Foreskin fibroblast (primary cell): ENCODE measurements at places on chromosomes 1 and 21.

GRCh38 chr1:230979952-230980351, 1.1 kb downstream of the ARV1 start:
- DNase-seq: no peak

- no peak for DNase-seq
These were observed 397.9 kb upstream of the TMPRSS15 start for GRCh38 chr21:18801468-18801867.

GRCh38 chr1:87872189-87872588, 543.5 kb downstream of the LMO4 start:
- no peak for DNase-seq

DNA sequence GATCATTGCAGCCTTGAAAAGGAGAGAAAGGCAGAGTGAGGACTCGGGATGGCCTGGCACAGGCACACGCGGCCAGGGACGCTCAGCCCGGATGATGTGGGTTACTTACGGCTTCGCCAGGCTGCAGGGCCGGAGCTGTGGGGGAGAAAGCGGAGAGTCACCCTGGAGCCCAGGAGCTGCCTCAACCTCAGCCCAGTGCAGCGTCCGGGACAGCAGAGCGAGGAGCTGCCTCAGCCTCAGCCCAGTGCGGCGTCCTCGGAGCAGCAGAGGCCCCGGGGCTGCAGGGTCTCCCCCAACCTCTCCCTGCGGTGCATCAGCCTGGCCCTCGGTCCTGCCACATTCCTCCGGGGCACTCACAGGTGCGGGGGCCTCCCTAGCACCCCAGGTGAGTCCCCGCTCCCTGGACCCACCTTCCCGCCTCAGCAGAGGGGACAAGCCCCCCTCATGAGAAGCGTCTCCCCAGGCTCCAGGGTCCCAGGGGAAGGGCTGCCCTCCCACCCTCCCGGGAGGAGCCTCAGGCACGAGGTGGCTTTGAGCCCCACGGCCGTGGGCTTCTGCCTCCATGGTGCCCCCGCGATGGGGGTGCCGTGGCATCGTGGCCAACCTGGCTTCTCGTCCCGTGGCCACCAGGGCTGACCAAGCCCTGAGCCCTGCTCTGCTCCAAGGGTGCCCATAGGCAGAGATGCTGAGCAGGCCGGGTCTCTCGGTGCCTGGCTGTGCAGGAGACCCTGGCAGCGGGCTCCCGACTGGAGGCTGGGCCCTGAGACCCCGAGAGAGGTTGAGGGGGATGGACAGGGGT, 10.5 kb upstream of the RNF223 start:
- no peak for DNase-seq

GRCh38 chr1:149979245-149979971, 31.1 kb downstream of the OTUD7B start:
- DNase-seq: no peak

DNA sequence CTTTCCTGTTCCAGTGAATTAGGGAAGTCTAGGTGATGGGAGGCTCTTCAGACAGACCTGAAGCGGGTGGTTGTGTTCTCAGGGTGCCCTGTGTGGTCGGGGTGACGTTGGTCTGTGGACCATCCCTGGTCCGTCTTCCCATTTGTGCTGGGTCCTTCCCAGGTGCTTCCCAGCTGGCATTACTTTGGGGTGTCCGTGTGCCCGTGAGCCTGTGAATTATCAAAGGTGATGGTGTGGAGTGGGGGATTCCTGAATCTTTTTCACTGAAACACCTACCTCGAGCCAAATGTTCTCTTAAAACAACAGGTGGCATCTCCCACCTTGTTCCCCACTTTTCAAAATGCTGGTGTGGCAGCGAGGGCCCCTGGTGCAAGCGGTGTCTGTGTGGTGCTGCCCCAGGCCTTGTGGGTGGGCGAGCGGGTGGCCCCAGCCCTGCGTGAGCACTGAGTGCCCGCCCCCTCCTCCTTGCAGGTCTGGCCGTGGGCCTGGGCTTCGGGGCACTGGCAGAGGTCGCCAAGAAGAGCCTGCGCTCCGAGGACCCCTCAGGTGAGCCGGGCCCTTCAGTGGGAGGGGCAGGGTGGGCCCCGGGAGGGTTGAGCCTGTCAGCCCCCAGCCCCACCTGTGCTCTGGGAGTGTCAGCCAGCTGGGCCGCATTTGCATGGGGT, 37.0 kb downstream of the COQ8A start:
- DNase-seq: no peak

GRCh38 chr1:221308534-221309511, 429.6 kb downstream of the HLX start:
- no peak for DNase-seq

GRCh38 chr1:245209658-245210435, 55.1 kb downstream of the KIF26B start:
- no peak for DNase-seq

- DNase-seq: peak; percentile 31
These were observed 1.1 kb downstream of the GFI1 start for GRCh38 chr1:92485381-92486250.

GRCh38 chr1:216824511-216824910, 101.3 kb upstream of the ESRRG start:
- DNase-seq: peak; percentile 10

GRCh38 chr1:112579801-112580510, 39.0 kb downstream of the ST7L start:
- DNase-seq: no peak

DNA sequence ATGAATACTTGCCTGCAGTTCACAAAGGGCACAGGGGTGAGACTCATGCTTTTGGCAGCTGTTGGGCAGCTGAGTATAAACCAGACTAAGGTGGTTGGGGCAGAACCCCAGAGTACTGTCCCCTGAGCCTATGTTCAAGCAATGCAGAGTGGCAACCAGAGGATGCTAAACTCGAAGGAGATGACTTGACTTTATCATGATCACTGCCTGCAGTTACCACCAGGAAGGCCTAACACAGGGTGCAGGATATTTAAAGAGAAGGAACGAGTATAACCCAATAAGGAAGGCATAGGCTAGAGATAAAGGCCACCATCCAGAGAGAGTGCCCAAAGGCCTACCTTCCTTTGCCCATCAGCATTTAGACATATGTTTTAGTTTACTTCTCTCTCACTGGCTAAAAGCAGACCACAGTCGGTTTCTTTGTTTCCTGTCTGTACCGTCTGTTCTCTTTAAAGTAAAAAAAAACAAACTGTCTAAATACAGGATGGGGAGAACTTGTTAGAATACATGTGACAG, 83.3 kb downstream of the MPZL1 start:
- DNase-seq: no peak

GRCh38 chr1:108962681-108963051, 618 bp downstream of the CLCC1 start:
- DNase-seq: no peak

- DNase-seq: peak; percentile 2
These were observed 632.7 kb upstream of the NR5A2 start for GRCh38 chr1:199394856-199395255.

DNA sequence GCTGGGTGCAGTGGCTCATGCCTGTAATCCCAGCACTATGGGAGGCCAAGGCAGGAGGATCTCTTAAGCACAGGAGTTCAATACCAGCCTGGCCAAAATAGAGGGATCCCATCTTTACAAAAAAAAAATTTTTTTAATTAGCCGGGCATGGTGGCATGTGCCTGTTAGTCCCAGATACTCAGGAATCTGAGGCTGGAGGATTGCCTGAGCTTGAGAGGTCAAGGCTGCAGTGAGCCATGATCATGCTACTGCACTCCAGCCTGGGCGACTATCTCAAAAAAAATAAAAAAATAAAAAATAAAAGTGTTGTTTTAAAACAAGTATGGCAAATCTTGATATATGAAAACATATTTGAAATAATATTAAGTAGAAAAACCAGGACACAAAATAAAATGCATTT, 44.4 kb upstream of the CACHD1 start:
- no peak for DNase-seq

DNA sequence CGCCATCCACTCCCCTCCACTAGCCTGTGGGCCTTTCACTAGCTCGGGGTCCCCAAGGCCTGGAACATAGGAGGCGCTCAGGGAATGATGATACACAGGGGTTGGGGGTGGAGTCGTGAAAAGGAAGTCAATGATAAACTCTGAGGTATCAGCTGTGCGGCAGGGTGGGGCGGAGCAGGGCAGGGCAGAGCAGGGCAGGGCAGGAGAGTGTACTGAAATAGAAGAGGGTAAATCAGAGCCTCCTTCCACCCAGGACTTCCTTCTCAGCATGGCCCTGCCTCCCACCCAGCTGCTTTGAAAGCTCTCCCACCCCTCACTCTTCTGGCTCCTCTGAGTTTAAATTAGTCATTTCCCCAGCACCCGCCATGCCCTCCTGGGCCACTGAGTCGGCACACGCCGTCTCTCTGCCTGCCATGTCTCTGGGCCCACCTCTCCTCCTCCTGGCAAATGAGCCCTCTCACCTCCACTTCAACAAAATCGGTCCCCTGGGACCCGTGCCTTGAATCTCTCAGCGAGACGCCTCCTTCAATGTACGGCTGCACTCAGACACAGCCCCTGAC, 16.9 kb downstream of the CAPZB start:
- peak; percentile 62 for DNase-seq

DNA sequence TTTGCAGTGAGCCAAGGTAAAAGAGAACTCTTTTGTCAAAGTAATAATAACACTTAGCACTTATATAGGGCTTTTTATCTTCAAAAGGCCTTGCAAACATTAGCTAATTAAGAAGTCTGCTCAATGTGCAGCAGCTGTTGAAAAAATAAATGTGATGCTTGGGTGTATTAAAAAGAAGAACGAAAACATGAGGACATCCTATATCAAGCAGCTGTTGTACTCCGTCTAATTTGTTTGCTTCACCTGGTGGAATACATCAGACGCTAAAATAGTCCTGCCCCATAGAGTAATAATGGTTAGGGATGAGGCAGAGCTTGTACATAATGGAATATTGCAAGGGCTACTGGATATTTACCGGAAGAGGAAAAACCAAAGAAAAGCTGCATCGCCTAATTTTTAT, 299.5 kb downstream of the ST6GALNAC3 start:
- DNase-seq: no peak

- peak; percentile 91 for DNase-seq
These were observed 337.6 kb upstream of the SNX7 start for GRCh38 chr1:98323906-98324358.

- no peak for DNase-seq
These were observed 63.6 kb downstream of the MYOM3 start for GRCh38 chr1:24048205-24048869.

GRCh38 chr1:917466-918091, 6.1 kb upstream of the SAMD11 start:
- no peak for DNase-seq

GRCh38 chr1:207051191-207051943, at the start of gene YOD1:
YOD1 (minus strand) TSS chr1:207051208; CDS start chr1:207051030, 178 bp downstream.
- peak; percentile 66 for DNase-seq

GRCh38 chr1:186535388-186536133, 74.6 kb upstream of the PDC start:
- DNase-seq: peak; percentile 96

DNA sequence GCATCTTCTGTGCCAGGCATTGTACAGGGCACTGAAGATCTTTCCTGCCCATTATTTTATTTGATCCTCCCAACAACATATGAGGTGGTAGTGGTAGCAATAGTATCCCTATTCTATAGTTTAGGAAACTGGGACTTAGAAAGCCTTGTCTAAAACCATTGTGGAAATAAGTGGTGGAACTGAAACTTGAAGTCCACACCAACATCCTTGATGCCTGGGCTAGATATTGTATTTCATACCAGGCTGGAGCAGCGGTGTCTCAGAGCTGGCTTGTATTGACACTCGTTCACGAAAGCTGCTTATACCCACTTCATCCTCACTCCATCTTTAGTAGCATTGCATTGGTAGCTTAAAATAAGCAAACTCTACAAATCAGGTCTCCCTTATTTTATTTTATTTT, 9.7 kb upstream of the CTSS start:
- DNase-seq: no peak

GRCh38 chr1:50423670-50424000, 392 bp upstream of the DMRTA2 start:
- DNase-seq: no peak

- DNase-seq: no peak
These were observed 63.2 kb downstream of the WNT9A start for GRCh38 chr1:227884370-227885134.

- DNase-seq: no peak
These were observed 4.9 kb downstream of the CSTB start for GRCh38 chr21:43771199-43771675.

DNA sequence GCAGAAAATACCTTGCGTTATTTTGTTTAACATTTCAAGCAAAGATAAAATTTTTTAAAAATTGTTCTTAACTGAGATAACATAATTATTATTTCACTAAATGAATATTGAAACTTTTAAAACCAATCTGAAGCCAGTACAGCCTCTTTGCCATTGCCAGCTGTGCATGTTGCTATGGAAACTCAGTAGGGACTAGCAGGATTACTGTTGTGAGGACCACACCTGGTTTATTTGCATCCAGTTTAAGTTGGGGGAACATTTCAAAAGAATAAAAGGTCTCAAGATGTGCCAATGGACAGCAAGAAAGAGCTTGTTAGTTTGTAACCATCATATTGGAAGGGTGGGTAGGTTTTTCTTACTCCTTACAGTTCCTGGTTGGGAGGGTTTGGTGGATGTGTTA, 80.7 kb downstream of the POU2F1 start:
- DNase-seq: no peak

DNA sequence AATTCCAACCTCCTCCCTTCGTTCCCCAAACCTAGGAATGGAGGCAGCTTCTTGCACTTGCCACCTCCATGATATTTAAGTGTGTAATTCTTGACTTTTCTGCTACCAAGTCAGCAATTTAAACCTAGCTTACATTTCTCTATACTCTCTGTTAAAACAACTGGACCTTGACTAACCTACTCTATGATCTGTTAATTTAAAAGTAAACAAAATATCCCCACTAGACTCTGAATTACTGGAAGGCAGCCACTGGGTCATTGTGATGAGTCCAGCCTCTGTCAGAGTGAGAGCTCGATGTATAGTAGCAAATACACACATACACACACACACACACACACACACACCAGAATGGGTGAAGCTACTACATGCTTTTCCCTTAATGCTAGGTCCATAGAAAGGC, 40.0 kb upstream of the DHCR24 start:
- peak; percentile 38 for DNase-seq

DNA sequence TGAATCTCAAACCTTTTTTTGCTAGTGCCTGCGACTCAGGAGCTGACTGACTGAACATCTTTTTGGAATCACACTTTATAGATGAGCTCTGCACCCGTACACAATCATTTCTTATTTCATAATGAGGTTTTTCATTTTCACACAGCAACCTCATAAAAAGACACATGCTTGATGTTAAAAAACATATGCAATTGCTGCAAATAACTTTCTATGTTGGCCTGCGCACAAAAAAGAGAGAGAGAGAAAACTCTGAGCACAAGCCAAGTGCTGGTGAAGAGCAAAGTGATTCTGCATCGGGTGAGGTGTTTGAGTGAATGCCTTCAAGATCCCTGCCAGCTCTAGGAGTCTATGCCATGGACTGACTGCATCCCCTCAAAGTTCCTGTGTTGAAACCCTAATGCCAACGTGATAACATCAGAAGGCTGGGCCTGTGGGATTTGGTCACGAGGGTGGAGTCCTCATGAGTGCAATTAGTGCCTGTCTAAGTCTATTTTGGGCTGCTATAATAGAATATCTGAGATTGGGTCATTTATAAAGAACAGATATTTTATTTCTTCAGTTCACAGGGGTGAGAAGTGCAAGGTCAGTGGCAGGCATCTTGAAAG, 36.6 kb downstream of the C1orf87 start:
- peak; percentile 80 for DNase-seq
